T-helper 1 cell (primary cell): ENCODE measurements at places on chromosomes 5 and 9.

DNA sequence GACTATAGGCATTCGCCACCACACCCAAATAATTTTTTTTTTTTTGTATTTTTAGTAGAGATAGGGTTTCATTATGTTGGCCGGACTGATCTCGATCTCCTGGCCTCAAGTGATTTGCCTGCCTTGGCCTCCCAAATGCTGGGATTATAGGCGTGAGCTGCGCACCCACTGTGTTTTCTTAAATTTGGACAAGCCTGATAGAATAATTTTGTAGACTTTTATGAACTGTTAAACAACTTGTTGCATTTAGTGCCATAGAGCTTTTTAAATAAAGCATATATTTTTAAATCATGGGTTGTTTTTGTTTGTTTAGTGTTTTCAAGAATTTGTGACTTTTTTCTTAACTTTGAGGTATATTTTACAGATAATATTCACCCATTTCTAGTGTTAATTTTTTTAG lies 4.8 kb downstream of the PHAX start:
- no peak for DNase-seq

DNA sequence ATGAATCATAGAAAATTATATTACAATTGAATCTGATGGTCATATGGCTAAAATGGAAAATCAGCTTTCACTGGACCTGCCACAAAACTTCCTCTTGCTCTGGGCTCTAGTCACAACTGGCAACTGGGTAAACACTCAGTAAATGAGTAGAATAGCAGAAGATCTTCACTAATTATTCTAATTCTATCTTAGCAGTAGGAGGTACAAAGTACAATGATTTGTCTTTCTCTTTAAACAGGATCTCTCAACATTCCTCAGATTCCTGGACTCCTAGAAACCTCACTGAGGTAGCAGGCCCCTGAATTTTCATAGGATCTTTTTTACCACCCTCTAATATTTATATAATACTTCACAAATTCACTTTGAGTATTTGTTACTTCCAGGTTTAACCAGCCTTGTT lies 239.9 kb upstream of the SMARCA2 start:
- DNase-seq = no peak

- DNase-seq = no peak
These were observed 37.2 kb upstream of the PAPPA start for GRCh38 chr9:116116393-116116792.

DNA sequence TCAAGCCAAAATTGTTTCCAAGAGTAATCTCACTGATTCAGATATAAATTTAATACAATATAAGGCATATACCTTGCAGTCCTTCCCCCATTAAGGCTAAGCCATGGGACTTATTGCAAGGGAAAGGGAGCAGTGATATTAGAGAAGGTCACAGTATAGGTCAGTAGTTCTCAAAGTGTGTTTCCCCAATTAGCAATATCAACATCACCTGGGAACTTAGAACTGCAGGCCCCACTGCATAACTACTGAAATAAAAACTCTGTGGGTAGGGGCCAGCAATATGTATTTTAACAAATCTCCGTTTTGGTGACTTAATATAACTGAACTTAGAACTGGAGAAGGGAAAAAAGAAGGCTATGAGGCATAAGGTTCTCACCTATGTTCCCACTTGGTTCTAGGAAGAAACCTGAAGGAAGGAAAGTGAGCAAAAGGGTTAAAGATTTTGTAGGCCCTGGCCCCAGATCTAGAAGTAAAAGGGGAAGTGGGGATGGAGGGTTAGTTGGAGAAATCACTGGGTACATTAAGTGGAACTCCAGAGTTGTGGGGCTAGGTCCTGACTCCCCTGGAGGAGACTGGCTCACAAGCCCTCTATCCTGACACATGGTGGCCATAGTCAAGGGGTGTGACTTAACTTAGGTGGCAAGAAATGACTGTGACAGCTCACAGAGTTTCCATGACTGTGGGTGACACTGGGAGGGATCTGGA lies 40.7 kb downstream of the WDR36 start:
- DNase-seq = no peak

- DNase-seq = no peak
These were observed 99.2 kb downstream of the ARRDC3 start for GRCh38 chr5:91283899-91284298.
